ENCODE measurements at places on chromosomes 6 and 20.

DNA sequence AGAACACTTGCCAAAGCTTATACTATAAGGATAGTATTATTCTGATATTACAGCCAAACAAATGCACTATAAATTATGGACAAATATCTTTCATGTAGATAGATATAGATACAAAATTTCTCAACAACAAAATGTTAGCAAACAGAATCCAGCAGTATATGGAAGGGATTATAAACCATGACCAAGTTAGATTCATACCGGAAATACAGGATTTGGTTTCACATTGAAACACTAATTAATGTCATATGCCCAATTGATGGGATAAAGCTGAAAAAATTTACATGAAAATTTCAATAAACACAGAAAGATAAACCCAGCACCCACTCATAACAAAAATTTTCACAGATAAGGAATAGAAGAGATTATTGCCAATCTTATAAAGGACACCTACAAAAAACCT is 770.3 kb upstream of the SLC35B3 start:
- DNase-seq, result no peak

DNA sequence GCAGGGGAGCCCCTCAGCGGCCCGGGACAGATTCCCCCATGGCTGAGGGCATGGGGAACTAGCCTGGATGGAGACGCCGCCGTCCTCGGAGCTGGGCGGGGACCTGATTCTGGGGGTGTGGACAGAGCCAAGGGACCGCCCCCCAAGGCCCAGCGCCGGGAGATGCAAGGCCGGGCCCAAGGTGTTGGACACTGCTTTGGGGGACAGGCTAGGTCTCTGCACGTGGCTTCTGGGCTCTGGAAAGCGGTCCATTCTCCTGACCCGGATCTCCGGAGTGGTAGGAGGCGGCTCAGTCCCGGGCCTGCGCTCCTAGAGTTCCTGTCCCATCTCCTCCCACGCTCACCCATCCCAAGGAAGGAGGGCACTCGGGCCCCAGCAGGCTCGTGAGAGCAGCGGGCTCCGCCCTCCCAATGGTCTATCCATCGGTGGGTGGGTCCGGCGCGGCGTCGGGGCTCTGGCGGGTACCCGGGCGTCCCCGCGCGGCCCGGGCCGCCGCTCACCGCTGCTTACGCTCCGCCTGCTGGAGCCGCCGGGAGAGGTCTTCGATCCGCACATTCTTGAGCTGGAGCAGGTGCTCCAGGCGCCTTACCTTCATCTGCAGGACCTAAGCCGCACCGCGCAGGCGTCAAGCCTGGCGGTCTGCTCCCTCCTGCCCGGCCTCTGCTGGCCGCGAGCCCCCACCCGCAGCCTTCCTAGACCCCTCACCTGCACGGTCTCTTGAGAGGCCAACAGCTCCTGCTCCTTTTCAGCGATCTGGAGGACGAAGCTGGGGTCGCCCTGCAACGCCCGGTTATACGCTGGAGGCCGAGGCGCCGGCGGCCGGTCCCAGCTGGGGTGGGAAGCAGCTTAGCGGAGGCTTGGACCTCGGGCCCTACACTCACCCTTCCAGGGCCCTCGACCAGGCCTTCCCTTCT is 3.3 kb downstream of the SPEF1 start:
- no peak for DNase-seq

DNA sequence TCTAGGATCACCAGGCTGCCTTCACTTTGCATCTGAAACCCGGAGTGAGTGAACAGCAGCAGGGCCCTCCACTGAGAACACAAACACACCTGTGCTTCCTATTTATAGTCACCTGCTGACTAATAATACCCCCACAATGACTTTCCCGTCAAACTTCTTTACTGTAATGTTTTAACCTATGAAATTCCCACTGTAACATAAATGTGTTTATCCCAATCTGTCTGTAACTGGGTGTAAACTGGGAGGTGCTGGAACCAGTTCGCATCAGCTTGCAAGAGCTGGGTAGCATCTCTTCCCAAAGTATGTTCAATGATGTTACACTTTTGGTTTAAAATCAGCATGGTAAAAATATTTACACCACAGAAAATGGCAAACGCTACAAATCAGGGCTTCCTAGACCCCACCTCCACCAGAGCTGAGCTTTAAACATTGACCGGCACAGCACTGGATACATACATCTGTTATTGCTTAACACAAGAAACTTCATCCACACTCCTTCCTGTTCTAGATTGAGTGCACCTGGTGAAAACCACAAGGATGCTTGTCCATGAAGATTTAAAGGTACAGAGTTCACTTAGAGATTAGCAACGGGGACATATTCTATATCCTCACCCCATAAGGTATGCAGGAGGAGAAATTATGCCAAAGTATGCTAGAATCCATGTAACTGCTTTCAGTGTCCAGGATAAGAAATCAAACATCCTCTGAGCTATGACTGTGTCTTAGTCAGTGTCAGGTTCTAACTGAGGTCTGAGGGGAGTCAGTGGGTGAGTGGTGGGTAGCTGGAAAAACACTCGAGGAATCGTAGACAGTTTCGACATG is 79.0 kb downstream of the ALDH8A1 start:
- DNase-seq, result no peak

GRCh38 chr6:113558966-113559365 is 298.2 kb upstream of the MARCKS start:
- no peak for DNase-seq

DNA sequence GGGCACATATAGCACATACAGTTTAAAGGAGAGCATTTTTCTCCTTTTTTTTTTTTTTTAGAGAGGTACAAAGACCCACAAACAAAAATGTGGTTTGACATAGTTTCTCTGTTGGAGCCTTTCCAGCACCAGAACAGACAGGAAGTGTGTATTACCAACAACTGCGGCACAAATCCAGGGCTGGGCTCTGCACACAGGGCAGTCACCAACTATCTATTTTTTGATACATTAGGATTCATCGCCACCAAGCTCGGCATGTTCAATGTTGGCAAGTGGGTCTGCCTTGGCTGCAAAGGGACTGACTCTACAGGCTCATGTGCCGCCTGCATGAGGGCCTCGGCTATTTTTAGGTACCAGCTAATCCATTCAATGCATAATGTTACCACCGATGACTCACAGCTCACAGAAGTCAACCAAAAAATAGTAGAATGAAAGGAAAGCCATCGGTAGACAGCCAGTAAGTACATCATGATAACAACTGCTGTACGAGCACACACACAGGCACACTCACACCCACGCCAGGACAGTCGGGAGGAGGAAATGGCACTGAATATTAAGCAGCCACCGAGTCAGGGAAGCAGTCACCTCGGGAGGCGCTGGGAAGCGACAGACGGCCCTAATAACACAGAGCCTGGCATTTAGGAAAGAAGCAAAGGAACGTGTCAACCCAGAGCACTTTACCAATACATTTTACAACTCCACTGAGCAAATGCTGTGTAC is 81.6 kb downstream of the GMPR start:
- peak; percentile 88 for DNase-seq

DNA sequence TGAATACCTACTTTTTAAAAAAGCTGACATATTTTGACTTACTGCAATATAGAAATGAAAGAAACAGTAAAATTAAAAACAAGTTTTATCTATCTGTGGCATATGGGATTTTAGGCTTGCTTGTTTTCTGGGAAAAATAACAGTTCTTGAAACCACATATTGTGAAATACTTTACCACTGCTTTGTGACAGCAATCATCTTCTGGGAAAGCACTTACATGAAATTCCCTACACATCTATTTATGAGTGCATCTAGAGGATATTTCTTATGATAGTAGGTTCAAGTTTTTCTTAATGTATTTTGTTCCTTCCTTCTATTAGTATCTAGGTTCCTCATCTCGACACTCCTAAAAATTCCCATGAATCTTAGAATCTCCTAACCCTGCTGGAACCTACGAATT is 75.2 kb downstream of the STXBP5 start:
- no peak for DNase-seq

DNA sequence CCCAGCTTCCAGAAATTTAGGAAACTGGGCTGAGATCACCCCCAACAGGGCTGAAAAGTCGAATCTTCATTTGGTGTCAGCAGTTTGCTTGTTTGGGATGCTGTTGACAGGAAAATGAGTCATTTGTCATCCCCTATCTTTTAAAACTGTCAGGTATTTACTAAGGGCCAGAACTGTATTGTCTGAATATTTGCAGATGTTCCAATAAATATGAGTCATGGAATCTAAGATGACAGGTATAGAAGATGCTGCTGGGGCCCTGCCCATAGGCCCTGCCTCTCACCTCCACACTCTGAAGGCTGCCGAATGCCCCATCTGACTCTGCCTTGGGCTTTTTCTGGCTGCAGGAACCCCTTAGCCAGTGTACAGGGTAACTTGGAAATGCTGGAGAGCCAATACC is 3.9 kb downstream of the ETV7 start:
- no peak for DNase-seq

DNA sequence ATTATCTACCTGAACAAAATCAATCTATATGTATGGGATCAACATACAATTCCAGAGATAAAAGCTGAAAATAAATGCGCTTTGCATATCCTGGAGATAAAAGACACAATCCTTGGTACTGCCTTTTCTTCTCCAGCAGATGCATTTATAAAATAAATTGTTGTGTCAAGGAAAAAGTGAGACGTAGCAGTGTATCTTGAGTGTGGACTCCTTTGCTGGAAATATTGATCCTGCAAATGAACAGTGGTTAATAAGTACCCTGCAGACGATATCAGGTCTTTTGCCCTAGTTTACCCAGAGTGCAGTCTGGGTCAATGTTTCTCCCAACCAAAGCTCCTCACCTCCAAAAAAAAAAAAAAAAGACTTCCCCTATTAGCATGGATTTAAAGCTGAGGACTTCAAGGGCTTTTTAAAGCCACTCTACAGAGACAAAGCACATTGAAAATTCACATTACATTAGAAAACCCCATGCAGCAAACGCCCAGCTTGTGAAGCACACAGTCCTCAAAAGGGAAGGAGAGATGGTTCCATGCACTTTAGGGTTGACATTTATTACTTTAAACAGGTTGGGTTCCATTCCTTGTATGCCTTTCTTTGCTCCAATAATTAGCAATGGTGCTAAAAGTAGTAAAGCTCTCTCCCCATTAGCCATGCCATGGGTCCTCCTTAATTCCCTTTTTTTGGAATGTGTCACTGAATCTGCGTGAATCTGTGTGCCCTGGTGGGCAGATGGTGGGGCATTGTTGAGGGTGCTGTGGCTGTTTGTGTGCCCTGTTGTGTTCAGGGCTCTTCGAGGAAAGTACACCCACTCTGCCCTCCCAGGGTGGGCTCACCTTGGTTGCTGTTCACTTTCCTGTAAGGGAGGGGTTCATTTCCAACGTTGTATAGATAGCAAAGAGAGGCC is 21.1 kb downstream of the FOXA2 start:
- DNase-seq, result no peak

GRCh38 chr6:170271771-170272314 is 19.0 kb downstream of the DLL1 start:
- no peak for DNase-seq

DNA sequence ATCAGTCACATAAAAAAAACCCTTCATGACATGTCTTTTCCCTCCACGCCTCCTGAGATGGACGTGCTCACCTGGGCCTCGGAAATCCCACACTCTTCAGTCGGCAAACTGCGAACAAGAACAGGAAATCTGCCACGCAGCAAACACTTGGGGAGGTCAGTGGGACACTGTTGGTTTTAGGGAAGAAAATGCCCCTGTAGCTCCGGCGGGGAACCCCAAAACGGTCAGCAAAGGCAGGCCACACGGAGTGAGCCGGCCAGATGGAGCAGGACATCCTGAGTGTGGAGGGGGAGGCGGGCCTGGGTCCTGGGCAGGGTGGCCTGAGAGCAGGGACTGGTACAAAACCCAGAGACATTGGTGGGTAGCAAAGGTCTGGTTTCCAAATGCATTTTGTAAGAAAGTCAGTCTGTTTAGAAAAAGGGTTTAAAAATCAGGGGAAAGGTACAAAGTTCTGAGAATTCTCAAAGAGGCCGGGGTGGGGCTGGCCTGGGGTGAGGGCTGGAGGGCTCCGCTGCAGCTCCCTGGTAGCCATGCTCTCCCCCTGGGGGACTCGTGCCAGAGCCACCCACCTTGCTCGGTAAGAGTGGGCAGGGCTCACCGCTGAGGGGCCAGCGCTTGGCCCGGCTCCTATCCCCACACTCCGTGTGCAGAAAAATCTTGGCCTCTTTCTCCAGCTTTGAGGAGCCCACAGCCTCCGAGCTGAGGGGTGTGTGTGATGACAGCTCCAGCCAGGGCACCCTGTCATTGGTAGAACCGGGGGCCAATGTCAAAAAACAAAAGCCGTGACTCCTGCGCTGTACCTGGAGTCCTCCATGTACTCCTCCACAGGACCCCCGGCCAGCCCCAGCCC is 5.2 kb downstream of the SLC2A4RG start:
- DNase-seq, result no peak

DNA sequence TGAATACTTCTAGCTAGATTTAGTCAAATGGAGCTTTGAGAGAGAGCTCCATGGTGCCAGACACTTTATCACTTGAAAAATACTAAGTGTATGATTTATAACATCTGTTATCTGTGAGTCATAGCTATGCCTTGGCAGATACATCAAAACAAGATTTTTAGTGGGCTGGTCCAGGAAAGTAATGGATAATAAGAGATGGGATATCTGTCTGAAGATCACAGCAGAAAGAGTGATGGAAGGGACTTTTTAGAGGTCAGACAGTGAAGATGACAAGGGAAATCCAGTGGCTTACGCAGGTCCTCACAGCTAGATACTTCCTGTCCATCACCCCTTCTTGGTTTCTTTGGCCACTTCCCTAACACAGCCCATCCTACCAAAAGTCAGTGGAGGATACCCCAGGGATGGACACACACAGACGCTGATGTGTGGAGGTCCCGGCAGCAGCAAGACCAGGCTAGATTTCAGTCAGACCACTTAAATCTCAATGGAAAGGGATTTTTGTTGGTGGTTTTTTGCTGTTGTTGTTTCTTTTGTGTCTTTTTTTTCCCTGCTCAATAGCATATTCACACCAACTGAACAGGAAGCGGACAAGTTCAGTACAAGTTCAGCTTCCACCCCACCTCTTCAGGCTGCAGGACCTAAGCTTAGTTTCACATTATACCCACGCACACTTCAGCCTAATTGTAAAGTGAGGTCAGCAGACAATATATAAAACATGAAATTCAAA is 209.3 kb downstream of the ALDH8A1 start:
- DNase-seq, result no peak

GRCh38 chr20:53283011-53283410 is 310.6 kb downstream of the ZNF217 start:
- no peak for DNase-seq

- DNase-seq, result no peak
Measured at GRCh38 chr20:47810721-47811347, 25.6 kb upstream of the SULF2 start.

DNA sequence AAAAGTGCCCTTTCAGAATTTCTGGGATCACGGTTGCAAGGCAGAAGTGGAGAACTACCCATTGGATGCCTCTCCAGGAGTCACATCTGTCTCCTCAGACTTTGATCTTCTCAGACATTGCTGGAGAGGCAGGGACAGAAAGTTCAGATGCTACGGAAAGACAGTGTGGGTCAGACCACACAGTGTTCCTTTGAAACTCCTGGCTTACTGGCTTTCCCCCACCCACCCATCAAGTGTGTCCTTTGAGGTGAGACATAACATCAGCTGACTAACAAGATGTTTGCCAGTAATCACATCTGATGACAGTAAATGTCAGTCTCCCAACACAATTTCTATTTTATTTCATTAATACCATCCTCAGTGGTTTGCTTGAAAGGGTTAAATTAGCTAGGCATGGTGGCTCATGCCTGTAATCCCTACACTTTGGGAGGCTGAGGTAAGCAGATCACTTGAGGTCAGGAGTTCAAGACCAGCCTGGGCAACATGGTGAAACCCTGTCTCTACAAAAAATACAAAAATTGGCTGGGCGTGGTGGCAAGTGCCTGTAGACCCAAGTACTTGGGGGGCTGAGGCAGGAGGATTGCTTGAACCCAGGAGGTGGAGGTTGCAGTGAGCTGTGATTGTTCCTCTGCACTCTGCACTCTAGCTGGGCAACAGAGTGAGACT is 67.2 kb upstream of the SNX9 start:
- DNase-seq, result no peak
